ENCODE measurements at places on chromosomes 11 and 22.

DNA sequence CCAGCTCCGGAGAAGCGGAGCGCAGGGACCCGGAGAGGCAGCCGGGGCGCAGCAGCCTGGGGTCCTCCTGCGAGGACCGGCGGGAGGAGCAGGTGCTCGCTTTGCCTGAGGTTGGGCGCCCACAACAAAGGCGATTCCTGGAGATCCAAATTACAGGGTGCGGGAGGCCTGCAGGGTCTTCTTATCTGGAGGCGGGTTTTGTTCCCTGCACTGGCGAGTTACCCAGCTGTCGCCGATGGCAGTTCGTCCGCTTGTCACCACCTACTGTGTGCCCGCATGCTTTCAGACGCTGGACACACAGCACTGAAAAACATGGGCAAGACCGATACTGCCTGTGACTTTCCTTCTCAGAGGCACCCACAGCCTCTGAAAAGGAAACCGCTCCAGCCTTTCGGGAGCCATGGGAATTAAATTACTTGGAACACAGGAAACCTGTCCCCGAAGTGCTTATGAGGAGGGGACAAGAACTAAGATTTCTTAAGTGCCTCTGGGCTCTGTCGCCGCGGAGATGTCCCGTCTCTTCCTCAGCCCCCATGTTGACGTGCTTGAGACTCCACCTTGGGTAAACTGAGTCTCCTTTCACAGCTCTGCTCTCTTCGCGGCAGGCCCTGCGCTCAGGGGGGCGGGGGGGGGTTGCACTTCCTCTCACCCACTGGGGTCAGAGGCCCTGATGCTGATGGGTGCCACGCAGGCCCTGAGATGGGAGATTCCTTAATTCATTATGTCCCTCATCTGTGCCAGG, 1.3 kb upstream of the ZFTA start:
- no peak for DNase-seq

GRCh38 chr22:49242480-49242879, 585.2 kb downstream of the BRD1 start:
- no peak for DNase-seq

DNA sequence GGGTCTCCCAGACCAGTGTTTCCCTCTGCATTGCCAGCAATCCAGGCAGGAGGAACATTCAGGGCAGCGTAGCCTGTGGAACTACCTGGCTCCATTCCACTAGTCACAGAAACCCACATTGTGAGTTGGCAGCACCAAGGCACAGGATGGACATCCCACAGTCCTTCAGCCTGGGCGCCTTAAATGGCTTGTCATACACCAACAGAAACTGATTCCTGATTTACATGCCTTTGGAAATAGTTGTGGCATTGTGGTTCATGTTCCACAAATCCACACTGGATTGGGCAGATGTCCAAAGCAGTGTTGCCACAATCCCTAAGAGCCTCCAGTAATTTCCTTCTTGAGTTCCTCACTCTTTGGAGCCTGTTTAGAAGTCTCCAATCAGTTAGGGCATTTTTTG, 225.6 kb downstream of the BLID start:
- no peak for DNase-seq

DNA sequence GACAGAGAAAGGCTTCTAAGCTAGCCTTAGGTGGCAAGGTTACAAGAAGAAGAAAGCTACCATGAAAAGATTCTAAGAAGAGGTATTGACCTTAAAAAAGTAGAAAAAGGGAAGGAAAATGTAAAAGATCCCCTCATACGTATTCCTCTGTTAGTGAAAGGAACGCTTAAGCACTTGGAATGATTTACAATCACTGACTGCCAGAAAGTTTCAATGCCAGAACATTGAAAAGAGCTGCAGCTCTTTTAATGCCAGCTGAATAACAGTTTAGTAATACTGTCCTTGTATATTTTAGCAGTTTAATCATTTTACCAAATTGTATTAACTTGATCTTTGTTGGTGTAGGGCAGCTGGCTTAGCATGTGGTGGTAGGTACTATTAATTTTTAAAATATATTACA, 650.7 kb downstream of the FAM181B start:
- no peak for DNase-seq

DNA sequence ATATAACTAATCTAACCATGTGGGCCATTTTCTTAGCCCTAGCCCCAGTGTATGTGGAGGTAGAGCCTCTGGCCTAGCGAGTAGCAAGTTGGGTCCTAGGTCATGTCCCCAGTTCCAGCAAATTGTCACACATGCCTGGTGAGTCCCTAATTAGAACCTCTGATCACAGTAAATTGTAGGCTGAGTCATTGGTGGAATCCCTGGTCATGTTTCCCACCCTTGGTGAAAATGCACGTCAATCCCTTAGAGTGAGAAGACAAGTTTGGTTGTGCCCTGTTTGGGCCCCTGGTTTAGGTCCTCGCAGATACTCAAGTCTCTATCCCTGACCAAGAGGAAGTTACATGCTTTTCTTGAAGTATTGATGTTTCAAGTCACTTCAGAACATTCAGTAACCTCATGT, 46.7 kb downstream of the ATM start:
- DNase-seq: no peak

- no peak for DNase-seq
These were observed 42.9 kb downstream of the CBL start for GRCh38 chr11:119248750-119249670.

DNA sequence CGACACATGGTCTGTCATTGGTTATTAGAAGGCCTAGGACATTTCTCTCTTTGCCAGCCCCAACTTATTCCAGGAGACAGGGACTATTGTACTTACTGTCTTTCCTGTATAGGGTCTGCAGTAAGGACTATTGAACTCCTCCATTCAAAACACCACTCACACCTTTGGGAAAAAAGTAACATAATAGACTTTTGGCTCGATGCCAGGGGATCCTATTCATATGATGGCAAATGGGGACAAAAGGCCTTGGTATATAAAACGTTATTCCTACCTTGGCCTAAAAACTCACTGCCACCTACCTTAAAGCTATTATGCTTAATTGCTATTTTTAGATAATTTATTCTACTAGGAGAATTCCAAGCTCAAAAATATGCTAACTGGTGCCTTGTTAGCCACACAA, 6.3 kb upstream of the NDUFC2 start:
- no peak for DNase-seq

GRCh38 chr11:6778518-6778917, 4.3 kb upstream of the OR2AG1 start:
- no peak for DNase-seq

All from activated CD4-positive, CD25-positive, alpha-beta regulatory T cell treated with anti-CD3 and anti-CD28 coated beads, Interleukin-2, amount 50 U/mL, for 72 hours (primary cell).